ENCODE measurements at places on chromosomes 12 and 14.

GRCh38 chr12:93634416-93634815, 42.8 kb upstream of the CRADD start:
- no peaks in the 10 kb centered on the region for H3K36me3 ChIP-seq
- no peak for DNase-seq
- H3K27ac ChIP-seq, result no peak overlapping the region
- H3K4me3 ChIP-seq, result no peak overlapping the region
- H3K4me1 ChIP-seq, result no peaks in the 10 kb centered on the region

- H3K4me1 ChIP-seq, result no peaks in the 10 kb centered on the region
- DNase-seq, result no peak
- no peaks in the 10 kb centered on the region for H3K27me3 ChIP-seq
- H3K27ac ChIP-seq, result no peak overlapping the region
- no peaks in the 10 kb centered on the region for H3K36me3 ChIP-seq
Measured at GRCh38 chr12:124036657-124037109, 63.7 kb downstream of the ZNF664 start.

DNA sequence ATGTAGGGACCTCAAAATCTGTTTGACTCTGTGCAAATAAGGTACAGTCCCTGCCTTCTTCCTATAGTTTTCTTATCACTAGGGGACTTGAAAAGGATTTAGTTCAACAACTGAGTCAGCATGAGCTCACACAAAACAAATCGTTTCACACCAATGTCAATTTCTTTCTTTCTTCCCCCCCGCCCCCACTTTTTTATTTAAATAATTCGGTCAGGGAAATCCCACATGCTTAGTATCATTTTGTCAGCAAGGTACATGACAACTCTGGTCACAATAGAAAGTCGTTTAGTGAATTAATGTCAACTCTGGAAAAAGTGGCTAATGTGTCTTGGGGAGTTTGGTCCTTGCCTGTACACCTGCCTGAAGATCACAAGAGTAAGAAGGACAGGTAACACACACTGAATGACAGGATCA, 232.2 kb upstream of the PLEKHG7 start:
- H3K27me3 ChIP-seq, result no peaks in the 10 kb centered on the region
- no peaks in the 10 kb centered on the region for H3K4me1 ChIP-seq
- H3K36me3 ChIP-seq, result no peaks in the 10 kb centered on the region
- no peak for DNase-seq
- H3K4me3 ChIP-seq, result no peak overlapping the region

GRCh38 chr12:81330480-81330879, 252.6 kb downstream of the ACSS3 start:
- H3K27me3 ChIP-seq, result no peaks in the 10 kb centered on the region
- no peak overlapping the region for H3K4me3 ChIP-seq
- no peak overlapping the region for H3K27ac ChIP-seq
- H3K4me1 ChIP-seq, result no peaks in the 10 kb centered on the region

- no peaks in the 10 kb centered on the region for H3K27me3 ChIP-seq
- H3K4me1 ChIP-seq, result no peaks in the 10 kb centered on the region
- no peak for DNase-seq
Measured at GRCh38 chr14:35223927-35224326, 68.3 kb upstream of the PSMA6 start.

- no peaks in the 10 kb centered on the region for H3K36me3 ChIP-seq
- H3K27me3 ChIP-seq, result no peaks in the 10 kb centered on the region
- no peaks in the 10 kb centered on the region for H3K4me1 ChIP-seq
- DNase-seq, result no peak
Measured at GRCh38 chr12:75471902-75472890, 8.4 kb upstream of the GLIPR1 start.

DNA sequence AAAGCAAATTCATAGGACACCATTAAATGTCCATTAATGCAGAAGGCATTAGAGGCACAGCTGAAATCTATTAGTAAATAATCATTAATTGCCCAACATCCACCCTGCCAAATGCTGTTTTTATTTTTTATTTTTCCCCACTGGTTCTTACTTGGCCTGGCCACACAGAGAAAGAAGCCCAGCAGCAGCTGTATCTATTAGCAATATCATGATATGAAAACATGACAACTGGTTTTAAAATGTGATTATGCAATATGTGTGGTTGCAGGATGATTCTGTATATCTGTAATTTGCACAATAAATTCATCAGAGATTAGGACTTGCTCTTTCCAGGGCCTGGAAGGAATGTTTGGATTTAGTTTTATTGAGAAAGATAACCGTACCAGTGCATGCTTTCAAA, 44.9 kb downstream of the SIX6 start:
- H3K4me3 ChIP-seq, result no peak overlapping the region
- peaks cover 21% of the 10 kb centered on the region for H3K27me3 ChIP-seq
- DNase-seq, result no peak
- H3K4me1 ChIP-seq, result no peaks in the 10 kb centered on the region
- H3K36me3 ChIP-seq, result no peaks in the 10 kb centered on the region

- DNase-seq, result no peak
- no peak overlapping the region for H3K27ac ChIP-seq
- H3K4me1 ChIP-seq, result no peaks in the 10 kb centered on the region
- no peaks in the 10 kb centered on the region for H3K27me3 ChIP-seq
- H3K36me3 ChIP-seq, result no peaks in the 10 kb centered on the region
Measured at GRCh38 chr14:53412819-53413675, 259.9 kb upstream of the DDHD1 start.

DNA sequence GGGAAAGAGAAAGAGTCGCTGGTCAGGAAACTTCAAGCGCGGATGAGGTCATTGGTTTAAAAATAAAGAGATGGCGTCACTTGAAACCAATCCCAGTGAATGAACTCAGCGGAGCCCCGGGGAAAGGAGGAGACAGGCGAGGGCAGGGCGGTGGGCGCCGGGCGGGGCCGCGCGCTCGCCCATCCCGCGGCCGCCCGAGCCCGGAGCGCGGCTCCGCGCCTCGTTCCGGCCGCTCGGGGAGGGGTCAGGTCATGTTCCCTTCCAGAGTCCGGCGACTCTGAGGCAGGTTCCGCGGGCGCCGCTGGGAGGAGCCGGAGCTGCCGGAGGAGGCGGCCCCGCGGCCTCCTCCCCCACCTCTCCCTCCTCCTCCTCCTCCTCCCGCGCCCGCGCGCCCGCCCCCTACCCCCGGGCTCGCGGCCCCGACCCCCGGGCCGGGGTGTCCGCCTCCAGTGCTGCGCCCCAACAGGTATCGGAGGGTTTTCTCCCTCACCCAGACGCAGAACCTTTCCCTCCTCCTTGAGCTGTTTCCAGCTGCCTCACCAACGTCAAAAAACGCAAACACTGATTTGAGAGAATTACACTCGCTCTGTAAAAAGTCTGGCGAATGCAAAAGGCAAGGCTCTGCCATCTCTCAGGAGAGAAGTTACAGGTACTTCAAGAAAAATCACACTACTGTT, at the start of gene DUSP16:
Gene DUSP16 (minus strand): TSS at position 279 of the 677 bp plus-strand sequence. CDS start 41,765 bp downstream, outside the sequence.
- DNase-seq, result peak; percentile 75
- H3K27ac ChIP-seq, result peak within 1 kb of the TSS; percentile 78
